CD4-positive, CD25-positive, alpha-beta regulatory T cell (primary cell): ENCODE measurements at places on chromosomes 12 and 14. TPM values are rescaled to one million over a fixed set of nuclear protein-coding genes. Genes with fewer than 3 reads are reported as not detected.

DNA sequence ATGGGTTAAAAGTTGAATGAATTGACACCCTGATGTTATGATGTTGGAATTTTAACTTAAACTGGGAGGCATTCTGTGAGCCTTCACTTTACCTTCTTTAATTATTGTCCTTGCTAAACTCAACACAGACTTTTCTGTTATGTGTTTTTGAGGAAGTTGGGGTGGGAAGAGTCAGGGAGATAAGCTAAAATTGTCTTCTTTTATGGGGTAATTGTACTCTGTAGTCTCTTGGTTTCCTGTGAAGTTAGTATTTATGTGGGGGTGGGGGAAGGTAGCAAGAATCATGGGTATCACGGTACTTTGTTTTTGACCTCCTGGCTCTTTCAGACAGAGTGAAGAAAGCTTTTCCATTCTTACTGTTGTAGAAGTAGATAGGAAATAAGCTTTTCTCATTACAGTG lies 32.9 kb downstream of the RAB21 start:
- DNase-seq = no peak
- H3K4me1 ChIP-seq = no peaks in the 10 kb centered on the region
- H3K27me3 ChIP-seq = no peaks in the 10 kb centered on the region
- no peak overlapping the region for H3K4me3 ChIP-seq
- H3K27ac ChIP-seq = no peak overlapping the region

DNA sequence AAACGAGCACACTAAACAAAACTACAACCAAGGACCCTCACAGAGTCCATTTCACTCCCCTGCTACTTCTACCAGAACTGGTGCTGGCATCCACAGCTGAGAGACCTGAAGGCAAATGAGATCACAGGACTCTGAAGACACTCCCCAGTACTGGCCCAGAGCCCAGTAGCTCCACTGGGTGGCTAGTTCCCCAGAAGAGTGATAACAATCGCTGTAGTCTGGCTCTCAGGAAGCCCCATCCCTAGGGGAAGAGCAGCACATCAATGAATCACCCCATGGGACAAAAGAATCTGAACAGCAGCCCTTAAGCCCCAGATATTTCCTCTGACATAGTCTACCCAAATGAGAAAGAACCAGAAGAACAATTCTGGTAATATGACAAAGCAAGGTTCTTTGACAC lies 190.7 kb upstream of the BMP4 start:
- H3K4me1 ChIP-seq = no peaks in the 10 kb centered on the region
- no peak overlapping the region for H3K4me3 ChIP-seq
- no peak for DNase-seq
- no peaks in the 10 kb centered on the region for H3K36me3 ChIP-seq
- peaks cover 4% of the 10 kb centered on the region for H3K27me3 ChIP-seq
- H3K27ac ChIP-seq = no peak overlapping the region

GRCh38 chr14:50924843-50925242 lies 19.4 kb downstream of the PYGL start:
- no peaks in the 10 kb centered on the region for H3K4me1 ChIP-seq
- no peaks in the 10 kb centered on the region for H3K27me3 ChIP-seq
- DNase-seq = no peak
- H3K36me3 ChIP-seq = no peaks in the 10 kb centered on the region
- no peak overlapping the region for H3K27ac ChIP-seq
- H3K4me3 ChIP-seq = no peak overlapping the region

DNA sequence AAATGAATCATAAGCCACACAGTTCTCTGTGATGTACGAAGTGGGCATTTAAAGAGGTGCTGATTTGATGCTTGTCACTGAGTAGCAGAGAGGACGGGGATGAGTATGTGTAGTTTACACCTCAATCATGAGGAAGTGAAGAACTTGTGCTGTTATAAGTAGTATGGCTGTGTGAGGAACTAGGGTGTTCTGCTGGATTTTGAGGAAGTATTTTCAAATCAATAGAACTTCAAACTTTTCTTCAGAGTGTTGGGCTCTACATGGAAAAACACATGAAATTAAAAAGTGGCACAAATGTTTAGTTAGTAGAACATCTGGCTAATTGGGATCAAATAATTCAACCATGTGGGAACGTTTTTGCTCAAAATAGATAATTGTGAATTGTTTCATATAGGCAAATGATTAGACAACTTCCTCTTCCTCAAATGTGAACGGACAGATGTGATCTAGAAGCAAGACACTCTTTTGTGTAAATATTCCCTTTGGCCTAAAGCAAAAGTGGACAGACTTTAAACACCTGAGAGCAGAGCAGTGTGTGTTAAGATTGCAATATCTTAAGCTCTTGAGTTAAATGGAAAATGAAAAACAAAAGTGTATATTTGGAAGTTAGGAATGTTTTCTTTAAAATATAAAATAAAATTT lies 168.5 kb downstream of the NAV3 start:
- H3K4me1 ChIP-seq = no peaks in the 10 kb centered on the region
- no peaks in the 10 kb centered on the region for H3K36me3 ChIP-seq
- no peak overlapping the region for H3K4me3 ChIP-seq
- no peak for DNase-seq
- H3K27me3 ChIP-seq = no peaks in the 10 kb centered on the region
- H3K27ac ChIP-seq = no peak overlapping the region

GRCh38 chr14:58243790-58244555 lies 670 bp upstream of the PSMA3 start:
- no peaks in the 10 kb centered on the region for H3K27me3 ChIP-seq
- H3K4me3 ChIP-seq = peak overlapping the region; percentile 100
- H3K4me1 ChIP-seq = peaks cover 36% of the 10 kb centered on the region
- H3K27ac ChIP-seq = peak overlapping the region; percentile 97
- H3K36me3 ChIP-seq = peaks cover 2% of the 10 kb centered on the region

- no peaks in the 10 kb centered on the region for H3K36me3 ChIP-seq
- no peaks in the 10 kb centered on the region for H3K4me1 ChIP-seq
- no peak overlapping the region for H3K27ac ChIP-seq
- DNase-seq = no peak
These were observed 136.3 kb downstream of the FUT8 start for GRCh38 chr14:65548878-65549277.

GRCh38 chr12:11178250-11178649 lies 7.3 kb downstream of the SMIM10L1 start:
- no peaks in the 10 kb centered on the region for H3K4me1 ChIP-seq
- no peak for DNase-seq
- H3K36me3 ChIP-seq = peaks cover 3% of the 10 kb centered on the region

DNA sequence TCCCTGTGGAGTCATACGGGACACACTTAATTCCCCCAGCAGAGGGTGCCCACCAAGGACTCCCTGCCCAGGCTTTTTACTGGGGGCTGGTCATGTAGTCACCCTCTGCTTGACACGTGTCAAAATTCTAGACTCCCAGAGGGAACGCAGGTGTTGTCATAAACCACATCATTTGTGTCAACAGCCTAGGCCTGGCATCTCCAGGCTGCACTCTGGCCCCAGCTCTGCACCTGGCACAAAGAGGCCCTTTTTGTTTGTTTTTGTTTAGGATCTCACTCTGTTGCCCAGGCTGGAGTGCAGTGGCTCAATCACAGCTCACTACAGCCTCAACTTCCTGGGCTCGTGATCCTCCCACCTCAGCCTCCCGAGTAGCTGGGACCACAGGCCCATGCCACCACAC lies 21.1 kb downstream of the BRI3BP start:
- no peak overlapping the region for H3K27ac ChIP-seq
- H3K4me3 ChIP-seq = no peak overlapping the region
- H3K36me3 ChIP-seq = peaks cover 6% of the 10 kb centered on the region

DNA sequence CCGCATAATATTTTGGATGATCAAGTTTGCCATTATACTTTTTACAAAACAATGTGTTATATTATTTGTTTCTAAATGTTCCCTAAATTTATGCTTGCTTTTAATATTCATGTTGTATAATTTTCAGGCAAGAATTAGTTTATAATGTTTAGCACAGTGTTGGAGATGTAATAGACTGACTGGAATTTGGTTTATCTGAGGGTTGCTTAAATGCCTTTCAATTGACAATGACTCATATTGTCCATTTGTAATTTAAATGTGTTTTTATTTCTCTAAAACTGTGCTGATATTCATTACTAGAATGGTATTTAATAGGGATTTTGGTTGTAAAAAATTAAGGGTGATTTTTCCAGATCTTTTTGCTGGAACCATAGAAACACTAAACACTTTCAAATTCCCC lies 788.4 kb downstream of the SLC6A15 start:
- H3K27me3 ChIP-seq = no peaks in the 10 kb centered on the region
- DNase-seq = no peak
- H3K4me3 ChIP-seq = no peak overlapping the region
- H3K4me1 ChIP-seq = no peaks in the 10 kb centered on the region

- H3K4me3 ChIP-seq = peak overlapping the region; percentile 73
- H3K27ac ChIP-seq = peak overlapping the region; percentile 62
- DNase-seq = no peak
These were observed 56.0 kb downstream of the FOS start for GRCh38 chr14:75334549-75335051.

GRCh38 chr14:56170877-56171422 lies 52.7 kb downstream of the PELI2 start:
- peaks cover 6% of the 10 kb centered on the region for H3K4me1 ChIP-seq
- H3K27ac ChIP-seq = no peak overlapping the region
- H3K36me3 ChIP-seq = no peaks in the 10 kb centered on the region
- DNase-seq = no peak

DNA sequence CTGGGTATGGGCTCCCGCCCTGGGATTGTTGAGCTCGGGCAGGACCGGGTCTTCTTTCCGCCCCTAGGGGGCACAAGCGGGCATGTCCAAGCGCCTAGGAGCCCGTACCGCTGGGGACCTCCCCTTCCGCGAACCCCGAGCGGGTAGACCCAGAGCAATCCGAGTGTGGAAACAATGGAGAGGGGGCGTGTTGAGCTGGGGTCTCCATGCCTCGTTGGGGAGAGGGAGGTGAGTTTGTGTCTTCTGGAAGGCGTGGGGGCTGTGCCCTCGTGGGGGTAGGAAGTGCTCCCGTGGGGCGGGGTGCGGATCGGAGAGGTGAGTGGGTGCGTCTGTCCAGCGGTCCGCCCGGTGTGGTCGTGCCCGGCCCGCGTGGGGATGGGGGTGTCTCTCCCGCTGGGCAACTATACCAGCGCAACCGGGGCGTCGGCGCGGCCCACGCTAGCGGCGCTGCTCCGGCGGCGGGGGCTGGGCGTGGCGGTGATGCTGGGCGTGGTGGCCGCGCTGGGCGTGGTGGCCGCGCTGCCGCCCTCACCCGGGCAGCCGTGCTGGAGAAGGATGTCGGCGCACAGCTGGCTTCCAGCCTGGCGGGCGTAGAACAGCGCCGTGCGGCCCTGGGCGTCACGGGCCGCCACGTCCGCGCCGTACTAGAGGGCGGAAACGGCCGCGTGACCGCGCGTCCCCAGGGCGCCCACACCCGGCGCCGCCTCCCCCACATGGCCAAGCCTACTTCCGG lies 12.2 kb downstream of the AGAP2 start:
- no peak for DNase-seq
- H3K4me3 ChIP-seq = no peak overlapping the region
- peaks cover 4% of the 10 kb centered on the region for H3K4me1 ChIP-seq
- H3K27ac ChIP-seq = no peak overlapping the region
- no peaks in the 10 kb centered on the region for H3K27me3 ChIP-seq
- peaks cover 44% of the 10 kb centered on the region for H3K36me3 ChIP-seq

DNA sequence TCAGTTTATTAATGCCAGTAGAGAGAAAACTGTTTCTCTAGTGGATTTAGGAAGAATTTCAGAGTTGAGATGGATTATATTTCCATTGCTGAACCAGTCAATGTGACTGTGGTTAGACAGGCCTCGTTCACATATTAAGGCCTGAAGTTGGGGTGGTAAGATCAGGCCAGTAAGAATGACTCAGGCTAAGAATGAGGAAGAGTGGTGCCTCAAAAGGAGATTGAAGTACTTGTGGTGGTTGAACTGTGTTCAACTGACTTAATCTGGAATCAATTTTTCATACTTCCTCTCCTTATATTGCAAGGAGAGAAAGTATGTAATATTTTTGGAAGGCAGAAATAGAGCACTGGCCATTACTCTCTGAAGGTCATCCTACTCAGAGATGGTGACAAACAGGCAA lies 37.8 kb upstream of the ATF7IP start:
- H3K36me3 ChIP-seq = no peaks in the 10 kb centered on the region
- H3K4me1 ChIP-seq = no peaks in the 10 kb centered on the region
- no peak for DNase-seq

DNA sequence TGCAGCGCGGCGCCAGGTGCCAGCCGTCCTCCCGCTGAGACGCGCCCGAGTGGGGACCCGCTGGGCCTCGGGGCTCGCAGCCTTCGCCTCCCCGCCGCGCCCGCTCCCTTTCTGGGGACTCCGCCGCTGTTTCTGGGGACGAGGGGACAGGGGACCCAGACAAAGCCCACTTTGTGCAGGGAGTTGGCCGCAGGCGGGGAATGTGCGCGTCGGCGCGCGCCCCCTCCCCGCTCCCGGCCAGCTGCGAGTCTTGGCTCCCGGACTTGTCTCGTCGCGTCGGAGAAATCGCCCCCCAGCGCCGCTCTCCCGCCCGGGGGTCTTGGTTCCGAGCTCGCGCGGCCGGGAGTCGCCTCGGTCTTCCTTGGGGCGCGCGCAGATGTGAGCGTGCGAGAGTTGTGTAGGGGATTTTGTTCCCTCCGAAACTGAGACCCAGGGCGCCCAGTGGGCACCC lies 717 bp downstream of the VASH1 start:
- DNase-seq = no peak
- H3K27ac ChIP-seq = no peak overlapping the region
- peaks cover 24% of the 10 kb centered on the region for H3K4me1 ChIP-seq
- H3K36me3 ChIP-seq = no peaks in the 10 kb centered on the region

DNA sequence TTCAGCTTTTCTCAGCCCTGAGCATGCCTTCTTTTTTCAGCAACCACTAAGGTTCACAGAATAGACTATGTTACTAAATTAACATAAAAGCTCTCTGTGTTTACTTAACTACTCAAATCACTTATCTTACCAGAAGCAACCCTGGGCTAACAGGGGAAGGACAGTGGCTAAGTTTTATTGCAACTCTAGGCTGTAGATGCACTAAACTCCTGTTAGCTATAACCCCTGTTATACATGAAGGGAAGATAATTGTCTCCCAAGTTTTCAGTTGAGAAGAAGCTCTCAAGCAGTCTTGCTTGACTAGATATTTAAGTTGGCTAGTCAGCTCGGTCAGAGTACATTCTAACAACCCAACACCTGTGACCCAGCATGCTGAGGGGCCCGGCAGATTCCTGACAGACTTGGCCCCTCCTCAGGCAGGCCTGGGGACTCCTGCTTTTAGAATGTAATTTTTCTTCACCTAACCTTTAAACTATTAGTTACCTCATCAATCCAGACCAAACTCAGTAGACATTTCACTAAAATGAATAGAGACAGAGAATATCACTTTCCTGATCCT lies 464.5 kb downstream of the EGLN3 start:
- no peak overlapping the region for H3K4me3 ChIP-seq
- no peak for DNase-seq
- no peaks in the 10 kb centered on the region for H3K4me1 ChIP-seq
- H3K27ac ChIP-seq = no peak overlapping the region
- H3K27me3 ChIP-seq = no peaks in the 10 kb centered on the region

The EPS8 gene
- 1.4 TPM for total RNA-seq

The C12orf60 gene
- 0.54 TPM for total RNA-seq
